Activated CD4-positive, alpha-beta memory T cell treated with anti-CD3 and anti-CD28 coated beads, Interleukin-2, amount 10 ng/mL, durations not matched to agents 7 days and 5 days (primary cell): ENCODE measurements at places on chromosomes 7 and 10. TPM values are rescaled to one million over a fixed set of nuclear protein-coding genes. Genes with fewer than 3 reads are reported as not detected.

The INSYN2A gene
- total RNA-seq = not detected

The TWIST1 gene
- total RNA-seq = 2.3 TPM

The PON3 gene
- not detected for total RNA-seq

The PILRA gene
- total RNA-seq = 1.3 TPM

The ENKUR gene
- total RNA-seq = not detected

The GNAT3 gene
- total RNA-seq = not detected

The AKAP9 gene
- total RNA-seq = 32.4 TPM

The MBL2 gene
- not detected for total RNA-seq

The SMKR1 gene
- 1.6 TPM for total RNA-seq

The TRPV5 gene
- total RNA-seq = not detected

The EPHA1 gene
- total RNA-seq = 1.2 TPM

The GIMAP2 gene
- 113 TPM for total RNA-seq

The EFCAB10 gene
- not detected for total RNA-seq

The CALCR gene
- not detected for total RNA-seq
